NCI-H2171 treated with DMSO at 0.1 percent for 48 hours (cell line): ENCODE measurements at places on chromosomes 6 and 20.

DNA sequence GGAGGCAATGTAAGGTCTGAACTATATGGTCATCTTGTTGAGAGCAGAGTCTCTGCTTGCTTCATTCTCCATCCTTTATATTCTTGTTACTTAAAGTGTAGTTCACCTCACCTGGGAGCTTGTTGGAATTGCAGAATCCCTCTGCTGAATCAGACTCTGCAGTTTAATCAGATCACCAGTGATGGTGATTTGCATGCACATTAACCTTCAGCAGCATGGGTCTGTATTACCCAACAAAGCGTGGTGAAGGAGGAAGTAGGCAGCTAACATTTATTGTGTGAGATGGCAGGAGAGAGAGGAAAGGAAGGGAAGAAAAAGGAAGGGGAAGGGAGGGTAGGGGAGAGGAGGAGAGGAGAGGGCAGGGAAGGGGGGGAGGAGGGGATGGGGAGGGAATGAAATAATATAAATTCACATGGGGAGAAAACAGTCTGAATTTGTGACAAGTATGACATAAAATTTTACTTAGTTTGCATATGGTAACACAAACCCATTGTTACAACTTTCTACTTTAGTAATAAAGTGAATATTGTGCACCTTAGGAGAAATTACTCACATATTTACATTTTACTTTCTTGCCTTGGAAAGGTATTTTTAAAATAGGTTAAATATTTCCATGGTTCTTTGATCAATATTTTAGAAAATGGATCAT, 740.7 kb downstream of the DHX35 start:
- DNase-seq = no peak

- DNase-seq = no peak
Observed at GRCh38 chr6:150676344-150676743, 76.7 kb downstream of the PLEKHG1 start.

GRCh38 chr6:36844232-36845170, 5.3 kb upstream of the CPNE5 start:
- DNase-seq = no peak

- DNase-seq = peak; percentile 67
Observed at GRCh38 chr6:90610751-90611542, 24.1 kb upstream of the MAP3K7 start.

GRCh38 chr6:161772176-161772575, 498.3 kb upstream of the AGPAT4 start:
- DNase-seq = no peak

DNA sequence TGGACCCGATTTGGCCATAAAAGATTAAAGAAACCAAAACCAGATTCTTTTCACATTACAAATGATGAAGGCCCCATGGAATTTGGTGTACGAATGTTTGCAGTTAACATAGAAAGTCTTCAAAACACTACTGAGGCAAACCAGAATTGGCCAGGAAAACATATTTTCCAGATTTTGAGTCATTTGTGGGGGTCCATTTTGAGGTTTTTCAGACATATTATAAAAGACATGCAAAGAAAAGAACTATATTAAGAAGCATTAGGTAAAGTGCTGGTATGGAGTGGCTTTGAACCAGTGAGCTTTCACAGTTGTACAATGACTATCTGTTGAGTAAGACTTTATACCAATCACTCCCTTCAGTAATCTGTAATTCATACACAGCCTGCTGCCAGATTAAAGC, 168.9 kb upstream of the COL21A1 start:
- DNase-seq = no peak

- no peak for DNase-seq
Observed at GRCh38 chr20:10551732-10552724, 116.9 kb downstream of the SLX4IP start.
